Hepatocyte (in vitro differentiated cells): ENCODE measurements at places on chromosomes 5 and 9. TPM values are rescaled to one million over a fixed set of nuclear protein-coding genes. Genes with fewer than 3 reads are reported as not detected.

DNA sequence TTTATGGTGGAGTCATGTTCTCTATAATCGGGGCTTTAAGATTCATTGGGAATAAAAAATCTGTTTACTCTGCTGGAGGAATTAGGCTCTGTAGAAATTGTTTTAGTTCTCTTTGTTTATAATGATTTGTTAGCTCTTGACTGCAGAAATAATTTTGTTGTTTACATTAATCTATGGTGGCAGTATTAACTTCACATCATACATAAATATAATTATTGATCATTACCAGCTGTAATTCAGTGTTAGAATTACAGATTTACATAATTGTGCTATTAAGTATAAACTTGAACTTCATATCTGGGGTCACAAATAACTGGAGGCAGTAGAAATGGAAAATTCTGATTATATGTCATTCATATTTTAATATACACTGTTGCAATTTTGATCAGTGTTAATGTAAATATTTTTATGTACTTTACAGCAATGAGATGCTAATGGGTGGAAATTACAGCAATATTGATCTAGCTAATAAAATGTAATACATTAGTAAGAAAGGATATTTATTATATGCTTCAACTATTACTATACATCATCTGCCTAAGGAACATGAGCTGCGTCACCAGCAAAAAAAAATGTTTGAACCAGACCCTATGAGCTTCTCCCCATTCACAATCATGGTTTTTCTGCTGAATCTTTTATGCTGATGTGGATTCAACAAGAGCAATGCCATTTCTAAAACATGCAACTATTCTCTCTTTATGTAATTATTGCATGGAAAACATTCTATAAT is 846.6 kb downstream of the NR2F1-AS1 start:
- no peaks in the 10 kb centered on the region for H3K4me1 ChIP-seq
- no peak overlapping the region for H3K4me3 ChIP-seq
- H3K27ac ChIP-seq = no peak overlapping the region
- DNase-seq = no peak
- H3K36me3 ChIP-seq = no peaks in the 10 kb centered on the region

- DNase-seq = peak; percentile 3
- no peak overlapping the region for H3K4me3 ChIP-seq
Observed at GRCh38 chr5:107058235-107058634, 612.5 kb downstream of the EFNA5 start.

DNA sequence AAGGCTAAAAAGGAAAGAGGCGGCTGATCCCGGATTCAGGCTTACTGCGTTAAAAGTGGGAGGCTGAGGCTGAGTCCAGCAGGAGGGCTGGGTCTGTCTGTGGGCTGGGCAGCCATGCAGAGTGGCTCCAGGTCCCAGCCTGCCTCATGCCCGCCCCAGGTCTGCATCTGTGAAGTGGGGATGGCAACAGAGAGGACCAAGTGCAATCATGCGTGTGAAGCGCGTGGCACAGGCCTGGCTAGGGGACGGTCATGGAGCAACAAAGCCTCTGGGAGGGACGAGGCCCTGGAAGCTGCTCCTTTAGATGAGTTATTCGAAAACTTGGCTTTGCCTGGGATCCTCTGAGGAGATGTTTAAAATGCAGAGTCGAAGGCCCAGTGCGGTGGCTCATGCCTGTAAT is 30.4 kb upstream of the BARHL1 start:
- H3K27ac ChIP-seq = no peak overlapping the region
- H3K36me3 ChIP-seq = no peaks in the 10 kb centered on the region
- H3K27me3 ChIP-seq = peaks cover 5% of the 10 kb centered on the region
- H3K4me1 ChIP-seq = no peaks in the 10 kb centered on the region

DNA sequence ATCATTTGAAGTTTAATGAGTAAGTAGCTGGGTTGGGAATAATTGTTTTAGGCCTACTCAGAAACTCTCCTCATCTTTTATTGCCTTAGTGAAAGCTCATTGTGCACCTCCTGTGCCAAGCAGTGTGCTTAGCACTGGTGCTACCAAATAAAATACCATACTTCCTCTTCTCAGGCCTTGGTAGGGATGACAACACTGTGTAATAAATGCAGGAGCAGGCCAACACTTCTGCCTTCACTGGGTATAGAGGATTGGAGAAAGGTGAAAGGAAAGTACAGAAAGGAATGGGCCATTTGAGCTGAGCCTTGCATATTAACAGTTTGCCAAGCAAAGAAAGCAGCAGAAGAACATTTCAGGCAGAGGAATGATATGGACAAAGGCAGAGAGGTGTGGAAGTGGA is 285.7 kb downstream of the NR3C1 start:
- H3K4me3 ChIP-seq = no peak overlapping the region
- DNase-seq = no peak
- H3K27me3 ChIP-seq = no peaks in the 10 kb centered on the region
- peaks cover 18% of the 10 kb centered on the region for H3K4me1 ChIP-seq

DNA sequence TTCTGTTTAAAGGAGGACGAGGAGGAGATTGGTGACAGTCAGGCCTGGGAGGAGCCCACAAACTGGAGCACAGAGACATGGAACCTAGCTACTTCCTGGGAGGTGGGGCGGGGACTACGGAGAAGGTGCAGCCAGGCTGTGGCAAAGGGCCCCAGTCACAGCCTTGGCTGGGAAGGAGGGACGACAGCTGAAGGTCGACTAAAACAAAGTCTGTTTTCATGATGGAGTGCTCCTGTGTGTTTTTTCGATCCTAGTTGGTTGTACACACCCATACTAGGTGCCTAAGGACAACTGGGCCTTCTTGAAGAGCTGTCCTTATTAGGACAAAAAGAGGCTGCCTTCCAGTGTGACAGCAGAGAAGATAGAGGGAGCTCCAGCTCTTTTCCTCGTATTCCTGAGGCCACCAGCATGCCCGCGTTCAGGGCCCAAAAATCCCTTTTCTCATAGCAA is 2.9 kb downstream of the CCDC107 start:
- DNase-seq = peak; percentile 47
- H3K4me1 ChIP-seq = peaks cover 11% of the 10 kb centered on the region
- H3K4me3 ChIP-seq = no peak overlapping the region
- no peaks in the 10 kb centered on the region for H3K27me3 ChIP-seq
- H3K27ac ChIP-seq = peak overlapping the region; percentile 50

DNA sequence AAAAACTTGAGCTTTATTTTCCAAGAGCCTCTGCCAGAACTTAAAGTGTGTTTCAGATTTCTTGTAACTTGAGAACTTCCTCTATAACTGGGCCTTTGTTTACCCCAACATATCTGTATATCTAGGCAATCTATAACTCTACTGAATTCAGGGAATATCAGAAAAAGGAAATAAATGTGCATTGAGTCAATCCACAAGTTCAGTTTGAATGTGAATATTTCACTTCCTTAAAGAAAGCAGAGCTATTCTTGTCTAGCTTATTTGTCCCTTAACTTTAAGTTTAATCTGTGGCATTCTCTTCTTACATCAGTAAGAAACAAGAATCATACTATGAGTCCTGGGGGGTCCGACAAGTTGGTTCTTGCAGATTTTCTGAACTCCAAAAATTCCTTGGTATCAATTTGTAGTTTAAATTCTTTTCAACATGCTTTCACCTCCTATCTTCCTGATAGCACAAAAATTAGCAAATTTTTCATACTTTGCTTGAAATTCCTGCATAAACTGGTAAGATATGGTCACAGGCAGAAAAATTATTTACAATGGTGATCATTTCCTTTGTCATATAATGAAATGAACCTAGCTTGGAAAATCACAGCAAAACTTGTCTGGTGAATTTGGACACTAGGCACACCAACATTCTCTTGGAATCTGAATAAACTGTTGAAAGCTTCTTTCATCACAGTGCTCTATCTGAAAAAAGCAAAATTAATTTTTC is 19.8 kb upstream of the ITGA1 start:
- H3K27me3 ChIP-seq = no peaks in the 10 kb centered on the region
- no peak overlapping the region for H3K4me3 ChIP-seq
- DNase-seq = no peak
- H3K36me3 ChIP-seq = no peaks in the 10 kb centered on the region

- H3K36me3 ChIP-seq = no peaks in the 10 kb centered on the region
Observed at GRCh38 chr5:159051421-159052282, 48.1 kb downstream of the EBF1 start.

GRCh38 chr9:135864447-135865049 is 42.8 kb downstream of the CAMSAP1 start:
- no peak overlapping the region for H3K4me3 ChIP-seq
- H3K36me3 ChIP-seq = no peaks in the 10 kb centered on the region
- no peaks in the 10 kb centered on the region for H3K4me1 ChIP-seq
- DNase-seq = peak; percentile 68

GRCh38 chr9:136539427-136540421 is 6.1 kb downstream of the NOTCH1 start:
- peaks cover 5% of the 10 kb centered on the region for H3K4me1 ChIP-seq
- peak; percentile 79 for DNase-seq
- no peak overlapping the region for H3K27ac ChIP-seq
- no peaks in the 10 kb centered on the region for H3K36me3 ChIP-seq

GRCh38 chr9:76691517-76692313 is 72.5 kb upstream of the PCA3 start:
- H3K4me1 ChIP-seq = peaks cover 24% of the 10 kb centered on the region
- H3K4me3 ChIP-seq = no peak overlapping the region
- no peaks in the 10 kb centered on the region for H3K27me3 ChIP-seq
- no peaks in the 10 kb centered on the region for H3K36me3 ChIP-seq

DNA sequence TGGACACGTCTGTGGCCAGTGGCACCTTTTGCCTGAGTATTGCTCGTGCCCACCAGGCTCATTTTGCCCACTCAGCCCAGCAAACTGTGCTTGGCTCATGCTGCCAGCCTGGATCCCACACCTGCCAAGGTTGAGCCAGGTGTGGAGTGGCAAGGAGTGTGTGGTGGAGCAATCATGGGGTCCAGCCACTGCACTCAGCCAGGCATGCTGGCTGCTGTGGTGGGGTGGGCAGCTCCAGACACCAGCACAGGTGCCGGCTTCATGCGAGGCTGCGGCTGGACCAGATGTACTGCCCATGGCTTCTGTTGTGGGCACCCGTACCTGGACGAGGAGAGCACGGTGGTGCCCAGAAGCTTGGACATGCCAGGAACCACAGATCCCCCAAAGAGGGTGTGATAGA is 364.1 kb downstream of the TMEM38B start:
- H3K4me3 ChIP-seq = no peak overlapping the region
- no peak for DNase-seq
- H3K27ac ChIP-seq = no peak overlapping the region
- H3K36me3 ChIP-seq = no peaks in the 10 kb centered on the region

DNA sequence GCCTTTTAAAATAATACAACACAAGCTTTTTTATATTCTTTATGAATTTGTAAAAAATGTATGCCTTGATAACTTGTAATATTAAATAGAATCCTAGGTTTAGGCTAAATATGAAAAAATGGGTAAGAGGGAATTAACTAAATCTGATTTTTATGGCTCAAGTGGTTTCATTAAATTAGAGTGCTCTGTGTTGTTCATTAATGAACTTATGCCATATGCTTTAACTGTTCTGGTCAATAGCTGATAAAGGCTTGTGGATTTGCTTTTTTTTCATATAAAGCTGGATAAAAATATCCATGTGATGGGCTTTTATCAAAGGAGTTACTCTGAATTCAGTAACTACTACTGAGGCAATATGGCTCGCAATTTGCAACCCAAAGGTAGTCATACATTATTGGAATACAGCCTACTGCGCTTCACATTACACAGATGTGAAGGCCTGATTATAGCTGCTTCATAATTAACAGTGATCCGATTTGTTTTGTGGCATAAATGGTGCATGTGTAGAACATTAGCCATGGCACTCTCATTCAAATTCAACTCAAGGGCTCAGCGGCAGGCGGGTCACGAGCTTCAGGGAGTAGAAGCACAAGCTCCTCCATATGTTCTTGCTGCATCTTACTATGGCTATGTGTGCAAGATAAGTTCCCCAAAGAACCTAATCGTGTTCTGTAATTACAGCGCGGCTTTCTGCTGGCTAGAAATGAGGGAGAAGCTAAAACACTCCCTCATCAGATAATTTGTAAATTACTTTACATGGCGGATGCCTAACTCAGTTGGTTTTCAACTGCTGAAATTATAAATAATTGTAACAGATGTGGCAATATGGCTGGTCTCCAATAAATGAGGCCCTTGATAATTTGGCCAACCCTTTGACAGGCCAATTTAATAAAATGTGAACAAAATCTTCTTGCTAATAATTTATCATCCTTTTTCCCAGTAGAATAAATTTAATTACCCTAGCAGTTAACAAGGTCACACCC is 188.3 kb downstream of the CNTLN start:
- no peaks in the 10 kb centered on the region for H3K4me1 ChIP-seq
- H3K4me3 ChIP-seq = no peak overlapping the region
- H3K27ac ChIP-seq = no peak overlapping the region
- no peaks in the 10 kb centered on the region for H3K27me3 ChIP-seq

- no peaks in the 10 kb centered on the region for H3K4me1 ChIP-seq
- no peak overlapping the region for H3K4me3 ChIP-seq
- DNase-seq = no peak
Observed at GRCh38 chr9:119898316-119898715, 529.1 kb upstream of the BRINP1 start.

GRCh38 chr5:74957906-74958305 is 91.7 kb upstream of the FAM169A start:
- H3K27me3 ChIP-seq = no peaks in the 10 kb centered on the region
- DNase-seq = peak; percentile 17
- H3K4me1 ChIP-seq = peaks cover 40% of the 10 kb centered on the region
- H3K4me3 ChIP-seq = no peak overlapping the region
- peak overlapping the region; percentile 86 for H3K27ac ChIP-seq

GRCh38 chr5:64497386-64497785 is 8.4 kb upstream of the RGS7BP start:
- H3K36me3 ChIP-seq = no peaks in the 10 kb centered on the region
- H3K4me1 ChIP-seq = no peaks in the 10 kb centered on the region
- H3K4me3 ChIP-seq = no peak overlapping the region

- no peak overlapping the region for H3K4me3 ChIP-seq
- no peaks in the 10 kb centered on the region for H3K27me3 ChIP-seq
- H3K27ac ChIP-seq = no peak overlapping the region
Observed at GRCh38 chr5:135395451-135395850, 3.6 kb downstream of the MACROH2A1 start.

DNA sequence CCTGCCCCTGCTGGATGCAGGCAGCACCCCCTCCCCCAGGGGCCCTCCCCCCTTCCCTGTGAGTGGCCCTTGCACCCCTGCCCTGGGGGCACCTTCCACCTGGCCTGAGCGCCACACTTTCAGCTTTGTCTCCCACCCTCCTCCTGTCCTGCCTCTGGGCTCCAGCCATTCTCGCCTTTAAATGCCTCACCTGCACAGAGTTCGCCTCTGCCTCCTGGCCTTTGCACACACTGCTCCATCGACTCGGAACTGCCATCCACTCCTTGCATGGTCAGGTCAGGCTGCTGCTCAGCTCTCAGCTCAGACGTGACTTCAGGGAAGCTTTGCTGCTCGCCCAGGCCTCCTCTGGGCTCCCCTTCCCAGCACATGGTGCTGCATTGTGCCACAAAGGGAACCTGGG is 10.2 kb downstream of the FAM163B start:
- no peak for DNase-seq
- H3K4me1 ChIP-seq = no peaks in the 10 kb centered on the region
- H3K27me3 ChIP-seq = no peaks in the 10 kb centered on the region

GRCh38 chr5:144201588-144201987 is 30.9 kb downstream of the KCTD16 start:
- DNase-seq = no peak
- H3K27me3 ChIP-seq = no peaks in the 10 kb centered on the region
- no peak overlapping the region for H3K4me3 ChIP-seq
- H3K4me1 ChIP-seq = peaks cover 23% of the 10 kb centered on the region

FBP2 gene
- total RNA-seq = 0.20 TPM in 1 of 2 replicates, not detected in the other

SKP2 gene
- total RNA-seq = 97.5 and 103 TPM in 2 replicates

OR13C3 gene
- total RNA-seq = not detected in 2 replicates

HMMR gene
- total RNA-seq = 9.8 and 10.6 TPM in 2 replicates

PCDHB16 gene
- 2.2 and 3.4 TPM in 2 replicates for total RNA-seq

CNTNAP3 gene
- 0.44 and 1.00 TPM in 2 replicates for total RNA-seq

FOXD4L4 gene
- total RNA-seq = 0.12 TPM in 1 of 2 replicates, not detected in the other

NDST1 gene
- 66.7 and 85.1 TPM in 2 replicates for total RNA-seq

INSL6 gene
- total RNA-seq = not detected in 2 replicates

ADAMTS19 gene
- total RNA-seq = 5.0 and 10.5 TPM in 2 replicates

PCDHGA1 gene
- 0.24 and 0.33 TPM in 2 replicates for total RNA-seq

HTR4 gene
- total RNA-seq = 2.0 and 2.3 TPM in 2 replicates

SLC34A1 gene
- total RNA-seq = 0.12 TPM in 1 of 2 replicates, not detected in the other

OR1J4 gene
- not detected in 2 replicates for total RNA-seq

PNPLA7 gene
- 0.56 and 0.77 TPM in 2 replicates for total RNA-seq
